ENCODE measurements at places on chromosomes 5 and 9.

GRCh38 chr5:169099801-169100734, 200.9 kb downstream of the SLIT3 start:
- no peak for DNase-seq

DNA sequence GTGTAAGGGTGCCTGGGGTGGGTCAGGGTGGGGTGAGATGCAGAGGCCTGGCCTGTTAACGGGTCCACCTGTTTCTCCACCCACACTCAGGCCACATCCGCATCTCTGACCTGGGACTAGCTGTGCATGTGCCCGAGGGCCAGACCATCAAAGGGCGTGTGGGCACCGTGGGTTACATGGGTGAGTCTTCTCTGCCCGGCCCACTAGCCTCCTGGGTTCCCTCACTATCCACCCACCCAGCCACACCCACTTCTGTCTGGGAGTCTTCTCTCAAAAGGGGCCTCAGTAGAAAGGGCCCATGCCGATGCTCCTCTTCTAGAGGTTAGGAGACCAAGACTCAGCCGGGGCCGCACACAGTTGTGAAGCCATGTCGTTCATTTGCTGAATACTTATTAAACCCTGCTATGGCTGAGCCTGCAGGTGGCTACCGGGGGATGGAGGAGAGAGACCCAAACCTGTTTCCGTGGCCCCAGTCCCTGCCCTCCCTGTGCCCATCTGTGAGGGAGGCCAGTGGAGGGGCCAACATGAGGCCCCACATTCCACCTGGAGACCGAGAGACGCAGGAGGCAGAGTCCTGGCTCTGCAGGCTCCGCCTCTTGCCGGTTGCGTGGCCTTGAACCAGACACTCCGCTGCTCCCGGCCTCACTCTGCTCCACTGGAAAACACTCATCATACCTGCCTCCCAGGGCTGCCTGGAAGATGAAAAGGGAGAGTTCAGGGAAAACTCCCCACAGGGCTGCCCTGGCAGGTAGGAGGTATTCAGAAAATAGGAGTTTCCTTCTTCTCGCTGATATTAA, 8.7 kb downstream of the GRK6 start:
- no peak for DNase-seq

GRCh38 chr5:160382346-160382745, 11.9 kb upstream of the C1QTNF2 start:
- no peak for DNase-seq

- DNase-seq, result peak; percentile 68
Measured at GRCh38 chr9:123322273-123323195, 33.5 kb upstream of the CRB2 start.

DNA sequence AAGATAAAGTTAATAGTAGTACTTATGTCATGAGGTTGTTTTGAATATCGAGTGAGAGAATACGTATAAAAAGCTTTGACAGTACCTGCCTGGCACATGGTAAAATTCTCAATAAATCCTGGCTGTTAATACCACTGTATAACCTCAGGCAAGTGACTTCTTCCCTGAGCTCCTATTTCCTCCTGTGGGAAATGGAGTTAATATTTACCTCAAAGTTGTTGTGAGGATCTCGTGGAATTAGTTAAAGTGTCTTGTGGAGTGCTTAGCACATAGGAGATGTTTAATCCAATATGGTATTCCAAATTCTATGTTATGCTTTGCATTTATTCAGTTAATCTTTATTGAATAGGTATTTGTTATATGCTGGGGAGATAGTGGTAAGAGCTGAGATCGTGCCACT, 18.5 kb downstream of the FOCAD start:
- DNase-seq, result no peak
